ENCODE measurements at places on chromosomes 6 and 20.

DNA sequence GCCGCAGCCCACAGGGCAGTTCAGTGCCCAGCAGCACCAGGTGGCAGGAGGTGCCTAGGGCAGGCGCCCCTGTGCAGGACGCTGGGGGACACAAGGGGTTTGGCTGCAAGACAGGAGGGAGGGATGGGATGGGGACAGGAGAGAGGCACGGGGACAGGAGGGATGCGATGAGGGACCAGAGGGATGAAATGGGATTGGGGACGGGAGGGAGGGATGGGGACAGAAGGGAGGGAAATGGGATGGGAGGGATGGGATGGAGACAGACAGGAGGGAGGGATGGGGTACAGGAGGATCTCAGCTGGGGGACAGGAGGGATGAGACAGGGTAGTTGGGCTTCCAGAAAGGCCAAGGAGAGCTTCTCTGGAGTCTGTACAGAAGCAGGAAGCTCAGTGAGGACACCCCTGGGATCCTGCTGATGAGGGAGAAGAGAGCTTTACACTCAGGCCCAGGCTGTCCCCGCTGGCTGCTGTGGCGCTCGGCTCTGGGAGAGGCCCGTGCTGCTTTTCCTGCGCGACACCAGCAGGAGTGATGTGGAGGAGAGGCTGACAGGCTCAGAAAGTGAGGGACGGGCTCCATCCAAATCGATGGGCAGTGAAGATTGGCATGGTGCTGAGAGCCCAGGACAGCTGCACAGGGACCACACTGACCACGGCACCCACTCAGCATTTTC is 400.8 kb downstream of the SMOC2 start:
- DNase-seq = no peak

DNA sequence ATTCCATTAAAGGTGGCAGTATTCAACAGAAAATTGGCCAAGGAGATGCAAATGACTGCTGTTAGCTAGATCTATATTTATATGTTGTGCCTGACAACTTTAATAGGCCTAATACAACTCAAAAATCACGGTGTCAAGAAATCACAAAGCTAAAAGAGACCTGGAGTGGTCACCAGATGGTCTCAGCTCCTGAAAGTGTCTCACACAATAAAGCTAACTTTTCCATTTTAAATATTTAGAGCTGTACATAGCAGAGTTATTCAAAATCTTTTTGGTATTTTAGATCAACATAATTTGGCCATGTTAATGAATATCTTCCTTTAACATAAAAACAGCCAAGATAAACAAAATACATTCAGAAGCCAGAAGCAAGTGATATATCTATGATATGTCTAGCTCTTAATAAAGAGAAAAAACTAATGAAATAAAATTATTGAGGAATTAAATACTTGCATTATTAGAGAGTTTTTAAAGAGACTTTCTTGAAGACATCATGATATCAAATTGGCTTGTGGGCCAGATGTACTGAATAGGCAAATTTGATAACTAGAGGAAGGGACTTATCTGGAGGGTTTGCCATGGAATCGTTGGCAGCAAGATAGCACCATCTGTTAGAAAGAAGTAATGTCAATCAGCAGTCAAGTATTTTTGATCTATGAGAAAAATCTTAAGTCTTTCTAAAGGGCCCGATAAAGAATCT is 84.9 kb upstream of the SCAF8 start:
- DNase-seq = no peak

GRCh38 chr20:37231947-37232630 is 29.5 kb downstream of the GHRH start:
- DNase-seq = no peak

DNA sequence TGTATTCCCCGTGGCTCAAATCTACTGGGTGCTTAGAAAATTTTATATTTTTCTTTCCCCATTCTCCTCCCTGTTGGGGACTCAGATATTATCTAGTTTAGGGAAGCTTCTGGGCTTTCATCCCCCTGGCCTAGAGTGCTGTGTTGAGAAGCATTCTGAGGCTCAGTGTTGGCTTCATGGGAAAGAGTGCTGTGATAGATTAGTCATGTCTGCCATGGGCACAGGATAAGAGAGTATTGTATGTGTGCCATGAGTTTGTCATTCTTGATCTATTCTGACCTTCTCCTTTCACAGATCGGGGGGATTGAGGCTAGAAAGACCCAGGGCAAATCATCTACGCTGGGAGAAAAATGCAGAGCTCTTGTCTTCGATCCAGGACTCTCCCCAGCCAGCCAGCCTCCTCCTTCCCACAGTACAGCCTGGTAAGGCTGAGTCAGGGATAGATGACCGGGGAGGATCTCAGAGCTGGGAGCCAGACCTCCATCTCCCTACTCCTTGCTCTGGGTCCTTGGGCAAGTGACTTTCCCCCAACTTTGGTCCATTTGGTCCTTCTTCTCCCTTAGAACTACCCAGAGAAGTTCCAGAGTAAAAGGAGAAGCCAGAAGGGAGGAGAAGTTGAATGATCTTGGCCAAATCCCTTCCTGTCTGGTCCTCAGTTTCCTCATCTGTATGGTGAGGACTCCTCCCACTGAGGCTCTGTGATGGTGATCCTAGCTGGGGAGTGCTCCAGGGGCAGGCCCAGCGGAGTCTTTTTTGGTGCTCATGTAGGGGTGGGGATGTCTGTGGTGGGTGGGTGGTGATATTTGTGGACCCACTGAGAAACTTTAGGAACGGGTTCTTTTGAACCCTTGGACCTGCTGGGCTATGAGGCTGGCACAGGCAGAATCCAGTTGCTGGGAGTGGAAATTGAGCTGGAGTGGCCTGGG is 5.0 kb downstream of the SRC start:
- no peak for DNase-seq

DNA sequence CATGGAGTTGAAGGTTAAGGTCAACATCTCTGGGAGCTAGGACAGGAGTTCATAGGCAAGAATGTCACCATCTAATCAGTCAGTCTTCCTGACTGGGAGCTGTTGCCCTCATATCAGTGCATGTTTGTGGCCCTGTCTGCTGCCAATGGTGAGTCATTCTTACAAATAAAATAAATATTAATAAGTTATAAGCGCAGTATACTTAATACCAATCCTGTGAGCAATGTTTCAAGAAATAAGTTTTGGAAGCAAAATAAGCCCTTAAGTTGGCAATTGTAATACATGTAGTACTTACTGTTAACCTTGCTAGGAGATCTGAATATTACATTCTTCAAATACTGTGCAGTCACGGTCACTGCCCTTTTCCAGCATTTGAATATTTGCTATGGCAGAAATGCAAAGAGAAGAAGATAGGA is 20.2 kb upstream of the MDGA1 start:
- DNase-seq = no peak

GRCh38 chr6:52539607-52540006 is 37.3 kb downstream of the TRAM2 start:
- no peak for DNase-seq

- DNase-seq = no peak
Measured at GRCh38 chr20:56706867-56707360, 77.8 kb downstream of the TFAP2C start.

DNA sequence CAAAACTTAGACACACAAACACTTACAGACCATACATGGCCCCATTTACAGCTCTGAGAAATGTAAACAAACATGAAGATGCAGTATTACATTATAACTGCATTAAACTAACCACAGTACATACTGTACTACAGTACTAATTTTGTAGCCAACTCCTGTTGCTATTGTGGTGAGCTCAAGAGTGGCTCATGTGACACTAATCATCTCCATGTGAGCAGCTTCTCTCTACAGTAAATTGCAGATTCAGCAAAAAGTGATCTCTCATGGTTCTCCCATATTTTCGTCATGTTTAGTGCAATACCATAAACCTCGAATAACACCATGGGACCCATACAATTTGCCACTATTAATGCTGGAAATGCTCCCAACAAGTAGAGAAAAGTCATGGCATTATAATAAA is 860.4 kb downstream of the EPHA7 start:
- no peak for DNase-seq

GRCh38 chr6:15244620-15245360 is 1.1 kb upstream of the JARID2 start:
- peak; percentile 71 for DNase-seq

GRCh38 chr6:34115403-34115795 is 30.5 kb downstream of the GRM4 start:
- DNase-seq = peak; percentile 70

DNA sequence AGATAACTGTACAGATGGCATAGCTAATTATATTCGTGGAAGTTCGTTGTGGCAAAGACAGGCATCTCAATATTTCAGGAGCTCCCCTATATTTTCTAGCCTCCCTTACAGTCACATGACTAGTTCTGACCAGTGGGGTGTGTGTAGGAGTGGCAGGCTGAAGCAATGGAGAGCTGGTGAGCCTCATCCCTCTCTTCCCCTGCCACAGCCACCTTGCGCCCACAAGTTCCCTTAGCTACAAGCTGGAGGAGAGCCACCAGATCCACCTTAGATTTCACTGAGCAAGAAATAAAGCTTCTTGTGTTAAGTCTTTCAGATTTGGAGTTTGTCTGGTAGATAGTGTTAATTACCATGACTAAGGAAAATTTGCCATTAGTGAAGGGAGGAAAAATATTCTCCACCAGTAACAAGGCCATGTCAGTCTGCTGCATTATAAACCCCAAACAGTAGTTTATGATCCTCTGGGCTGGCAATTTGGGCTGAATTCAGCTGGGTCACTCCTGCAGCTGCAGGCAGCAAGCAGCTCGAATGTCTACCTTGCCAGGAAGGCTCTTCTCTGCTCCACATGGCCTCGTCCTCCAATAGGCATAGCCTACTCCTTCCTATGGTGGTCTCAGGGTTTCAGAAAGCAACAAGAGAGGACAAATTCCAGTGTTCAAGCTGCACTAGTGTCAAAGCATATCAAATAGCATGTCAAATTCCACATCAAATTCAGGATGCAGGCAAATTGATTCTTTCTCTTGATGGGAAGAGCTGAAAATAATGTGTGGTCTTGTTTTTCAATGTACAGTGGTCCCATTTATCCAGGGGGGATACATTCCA is 7.4 kb upstream of the RBCK1 start:
- no peak for DNase-seq

DNA sequence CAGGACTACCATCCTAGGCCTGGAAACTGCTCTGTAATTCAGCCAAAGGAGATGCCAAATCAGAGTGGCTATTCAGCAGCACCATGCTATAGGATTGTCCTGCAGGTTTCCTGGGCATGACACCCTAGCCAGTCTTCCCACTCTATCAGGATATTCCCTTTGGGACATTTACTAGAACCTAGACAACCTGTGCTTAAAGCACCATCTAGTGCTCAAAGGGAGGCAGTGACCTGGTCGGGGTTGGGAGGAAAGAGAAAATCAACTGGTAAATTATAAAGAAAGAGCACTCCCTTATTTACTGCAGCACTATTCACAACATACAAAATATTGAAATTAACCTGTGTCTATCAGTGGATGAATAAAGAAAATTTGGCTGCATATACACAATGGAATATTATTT is 67.2 kb upstream of the SMLR1 start:
- DNase-seq = peak; percentile 27

DNA sequence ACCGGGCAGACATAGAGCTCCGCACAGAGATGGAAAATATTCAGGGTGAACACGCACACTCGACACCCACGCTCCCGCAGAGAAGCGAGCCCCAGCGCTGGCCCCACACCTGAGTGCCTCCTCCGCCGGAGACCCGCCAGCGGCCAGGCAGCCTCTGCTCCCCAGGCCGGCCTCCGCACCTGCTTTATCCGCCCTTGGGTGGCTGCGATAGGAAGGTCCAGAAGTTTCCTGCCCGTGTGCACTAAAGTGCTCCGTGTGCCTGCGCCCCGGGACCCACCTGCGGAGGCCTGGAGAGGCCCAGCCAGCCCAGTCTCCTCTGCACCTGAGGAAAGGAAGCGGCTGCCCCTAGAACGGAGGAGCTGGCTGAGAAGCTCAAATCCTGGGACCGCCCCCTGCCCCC is 10.8 kb upstream of the FOXC1 start:
- DNase-seq = no peak

DNA sequence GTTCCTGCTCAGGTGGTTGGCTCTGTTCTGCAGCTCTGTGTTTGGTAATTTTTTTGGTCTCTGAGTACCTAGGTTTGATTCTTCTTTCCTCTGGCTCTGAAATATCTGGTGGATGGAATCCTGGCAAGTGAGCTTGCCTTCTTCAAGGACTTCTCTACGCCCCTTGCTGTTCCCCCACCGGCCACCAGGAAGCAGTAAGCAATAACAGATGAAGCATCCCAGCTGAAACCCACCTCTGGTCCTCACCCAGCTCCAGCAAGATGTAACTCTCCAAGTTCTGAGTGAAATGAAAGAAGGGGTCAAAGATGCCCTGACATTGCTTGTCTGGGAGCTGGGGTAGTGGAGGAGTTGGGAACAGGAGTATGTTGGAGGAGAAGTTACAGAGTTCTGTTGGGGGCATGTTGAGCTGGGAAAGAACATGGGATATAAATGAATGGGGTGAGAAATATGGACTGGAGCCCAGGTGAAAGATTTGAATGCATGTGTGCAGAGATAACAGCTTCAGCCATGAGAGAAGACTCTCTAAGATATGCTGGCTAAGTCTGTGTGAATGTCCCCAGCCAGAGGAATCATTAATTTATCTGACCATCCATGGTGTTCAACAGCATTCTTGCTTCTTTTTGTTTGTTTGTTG is 51.3 kb upstream of the GLP1R start:
- DNase-seq = peak; percentile 61

DNA sequence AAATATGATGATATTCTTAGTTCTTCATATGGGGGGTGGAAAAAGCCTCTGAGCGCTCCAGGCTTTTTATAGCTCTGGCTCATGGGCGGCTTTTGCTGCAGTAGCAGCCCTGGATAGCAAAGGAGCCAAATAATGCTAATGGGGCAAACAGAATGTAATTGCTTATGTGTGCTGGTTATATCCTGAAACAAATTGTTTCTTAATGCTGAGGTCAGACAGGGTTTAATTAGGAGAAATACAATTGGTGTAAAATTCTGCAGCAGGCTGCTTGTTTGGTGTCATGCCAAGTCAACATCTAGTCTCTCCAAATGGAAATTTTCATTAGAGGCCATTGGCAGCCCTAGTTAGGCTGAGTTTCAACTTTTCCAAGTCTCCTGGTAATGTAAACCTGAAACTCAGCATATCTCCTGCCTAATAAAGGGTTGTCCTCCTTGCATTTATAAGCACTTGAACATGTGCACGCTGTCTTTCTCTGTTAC is 530.1 kb upstream of the NOX3 start:
- DNase-seq = no peak

- DNase-seq = peak; percentile 51
Measured at GRCh38 chr20:51447097-51447764, 95.3 kb downstream of the NFATC2 start.

DNA sequence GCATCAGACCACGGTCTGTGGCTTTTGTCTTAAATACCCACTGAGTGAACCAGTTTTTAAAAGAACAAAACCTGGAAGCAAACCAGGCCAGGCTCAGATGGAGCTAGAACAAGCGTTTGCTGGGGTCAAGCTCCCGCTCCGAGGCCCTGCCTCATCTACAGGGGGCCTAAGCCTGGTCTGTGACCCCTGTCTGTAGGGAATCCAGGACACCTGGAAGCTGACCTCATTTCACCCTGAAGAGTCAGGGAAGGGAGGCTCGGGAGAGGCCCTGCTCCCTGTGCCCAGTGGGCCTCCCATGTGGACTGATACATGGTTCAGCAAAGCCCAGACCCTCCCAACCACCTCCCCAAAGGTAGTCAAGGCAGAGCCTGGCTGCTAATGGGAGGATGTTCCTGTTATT is 26.8 kb upstream of the DLGAP4 start:
- DNase-seq = no peak

GRCh38 chr6:133171989-133172604 is 69.1 kb upstream of the EYA4 start:
- DNase-seq = no peak

GRCh38 chr6:63899550-63899949 is 263.9 kb downstream of the PHF3 start:
- DNase-seq = no peak

GRCh38 chr6:6402006-6402405 is 81.5 kb upstream of the F13A1 start:
- DNase-seq = no peak
